Natural killer cell treated with Interleukin-12 subunit alpha and Interleukin-12 subunit beta and Interleukin-15 and Interleukin-18, amount 100 ng/mL, for 72 hours (primary cell): ENCODE measurements at places on chromosomes 5 and 9.

DNA sequence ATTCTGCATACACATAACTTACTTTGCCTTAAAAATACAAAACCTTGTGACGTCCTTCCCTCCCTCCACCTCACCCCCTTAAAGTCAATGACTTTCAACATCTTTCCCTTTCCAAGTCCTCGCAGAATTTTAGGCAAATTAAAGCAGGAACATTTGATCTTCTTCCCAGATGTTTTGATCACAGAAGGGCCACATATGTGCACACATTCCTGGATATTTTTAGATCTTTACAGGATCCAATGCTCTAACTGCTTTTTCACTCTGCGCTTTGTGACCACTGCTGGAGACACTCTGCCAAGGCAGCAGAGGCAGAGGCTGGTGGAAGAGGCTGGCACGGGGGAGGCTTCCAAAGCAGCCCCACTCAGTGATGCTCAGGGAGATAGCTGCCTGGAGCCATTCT is 130.7 kb downstream of the SEC61B start:
- no peak for DNase-seq

GRCh38 chr5:5156471-5157082 is 16.4 kb downstream of the ADAMTS16 start:
- no peak for DNase-seq

DNA sequence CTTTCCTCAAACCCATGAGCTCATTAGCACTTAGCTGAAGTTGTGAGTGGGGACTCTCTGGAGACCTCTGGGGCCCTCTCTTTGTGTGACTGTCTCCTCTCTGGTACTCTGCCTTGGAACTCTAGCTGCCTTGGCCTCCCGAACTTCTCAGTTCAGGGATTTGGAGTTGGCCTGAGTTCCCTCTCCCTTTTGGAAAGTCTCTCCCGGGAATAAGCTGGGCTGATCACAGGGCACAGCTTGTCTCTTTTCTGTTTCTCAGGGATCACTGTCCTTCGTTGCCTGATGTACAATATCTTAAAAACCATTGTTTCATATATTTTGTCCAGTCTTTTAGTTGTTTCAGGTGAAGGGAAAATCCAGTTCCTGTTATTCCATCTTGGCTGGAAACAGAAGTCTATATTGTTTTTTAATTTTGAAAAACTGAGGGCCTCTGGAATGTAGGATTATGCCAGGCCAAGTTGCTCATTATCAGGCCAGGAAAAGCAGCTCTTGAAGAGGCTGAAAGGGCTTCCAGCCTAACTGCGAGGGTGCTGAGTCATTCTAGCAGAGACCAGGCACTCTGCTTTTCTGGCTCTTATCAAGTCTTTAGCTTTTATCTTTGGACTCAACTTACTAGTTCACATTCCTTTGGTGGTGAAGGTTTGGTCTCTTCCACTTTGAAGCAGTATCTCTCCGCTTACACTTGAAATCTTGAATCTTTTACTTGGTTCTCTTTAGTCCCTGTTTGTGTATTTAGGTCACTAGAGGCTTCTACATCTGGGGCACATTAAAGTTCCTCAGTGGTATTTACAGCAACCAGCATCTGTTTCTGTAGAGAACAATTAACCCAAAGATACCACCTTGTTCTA is 8.4 kb upstream of the RGS3 start:
- no peak for DNase-seq

GRCh38 chr9:36470643-36471290 is 70.7 kb upstream of the RNF38 start:
- DNase-seq: peak; percentile 75

- no peak for DNase-seq
These were observed 20.4 kb upstream of the TRIM52 start for GRCh38 chr5:181281077-181281983.

GRCh38 chr5:59416026-59416425 is 477.5 kb downstream of the PDE4D start:
- DNase-seq: no peak

DNA sequence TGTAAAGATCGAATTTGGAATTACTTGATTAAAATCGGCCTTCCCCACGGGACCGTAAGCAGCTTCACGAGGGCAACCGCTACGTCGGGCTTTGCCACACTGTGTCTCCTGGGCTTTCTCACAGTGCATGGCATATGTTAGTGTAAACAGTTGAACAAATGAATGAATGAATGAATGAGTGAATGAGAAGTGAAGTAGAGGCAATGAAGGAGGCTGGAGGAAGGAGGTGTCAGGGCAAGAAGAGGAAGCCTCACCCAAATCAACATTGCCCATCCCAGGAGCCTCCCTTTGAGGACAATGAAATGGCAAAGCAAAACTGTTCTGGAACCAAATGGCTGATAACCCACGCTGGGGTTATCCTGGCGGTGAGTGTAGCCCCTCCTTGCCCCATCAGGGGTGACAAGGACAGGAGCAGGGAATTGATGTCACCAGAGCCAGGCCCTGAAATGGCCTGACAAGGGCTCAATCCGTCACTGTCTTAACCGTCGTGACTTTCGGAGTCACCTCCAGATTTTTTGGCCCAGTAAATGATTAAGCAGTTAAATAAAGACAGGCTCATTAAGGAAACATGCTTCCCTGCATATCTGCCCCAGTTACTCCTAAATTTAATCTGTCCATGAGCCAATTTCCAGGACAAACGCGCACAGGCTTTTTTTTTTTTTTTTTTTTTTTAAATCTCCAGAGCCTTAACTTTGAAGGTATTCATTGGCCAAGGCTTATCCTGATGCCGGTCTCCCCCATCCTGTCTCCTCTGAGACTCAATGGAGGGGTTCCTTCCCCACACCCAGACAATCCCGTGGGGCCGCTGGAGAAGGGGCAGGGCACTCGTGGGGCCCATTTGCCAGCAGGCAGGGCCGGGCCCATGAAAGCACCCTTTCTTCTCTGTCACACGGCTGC is 88.4 kb upstream of the BOD1 start:
- no peak for DNase-seq

- DNase-seq: no peak
These were observed 706.0 kb upstream of the GRAMD2B start for GRCh38 chr5:125717209-125717608.

DNA sequence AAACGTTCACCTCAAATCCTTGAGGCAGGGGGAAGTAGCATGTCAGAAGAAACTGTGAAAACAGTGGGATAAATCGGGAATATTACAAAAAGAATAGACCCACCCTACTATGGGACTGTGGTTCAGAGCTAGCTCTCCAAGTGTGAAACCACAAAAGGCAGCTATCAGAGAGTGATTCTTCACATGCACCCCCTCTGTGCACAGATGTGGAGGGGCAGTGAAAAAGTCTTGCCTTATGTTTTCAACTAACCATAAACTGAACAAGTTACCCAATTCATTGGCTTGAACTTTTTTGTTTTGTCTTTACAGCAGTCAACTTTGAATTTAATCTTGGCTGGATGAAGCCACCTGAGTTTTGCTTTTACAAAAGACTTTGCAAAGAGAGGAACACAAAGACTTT is 98.8 kb upstream of the NR4A3 start:
- peak; percentile 60 for DNase-seq

DNA sequence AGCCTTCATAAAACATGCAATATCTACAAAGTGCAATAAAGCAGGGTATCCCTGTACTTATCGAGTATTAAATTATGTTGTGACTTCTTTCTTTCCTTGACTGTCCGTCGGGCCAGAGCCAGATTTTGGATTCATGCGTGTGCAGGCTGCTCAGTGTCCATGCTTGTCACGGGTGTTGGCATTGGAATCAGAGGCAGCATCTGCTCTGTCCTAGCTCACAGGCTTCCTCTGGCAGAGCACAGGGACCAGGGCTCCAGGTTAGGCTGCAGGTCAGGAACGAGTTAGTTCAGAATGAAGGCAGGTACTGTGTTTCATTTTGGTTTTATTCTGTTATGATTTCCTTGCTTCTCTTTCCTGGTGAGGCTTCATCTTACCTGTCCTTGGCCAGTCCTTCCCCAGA is 249.8 kb downstream of the AUH start:
- no peak for DNase-seq

DNA sequence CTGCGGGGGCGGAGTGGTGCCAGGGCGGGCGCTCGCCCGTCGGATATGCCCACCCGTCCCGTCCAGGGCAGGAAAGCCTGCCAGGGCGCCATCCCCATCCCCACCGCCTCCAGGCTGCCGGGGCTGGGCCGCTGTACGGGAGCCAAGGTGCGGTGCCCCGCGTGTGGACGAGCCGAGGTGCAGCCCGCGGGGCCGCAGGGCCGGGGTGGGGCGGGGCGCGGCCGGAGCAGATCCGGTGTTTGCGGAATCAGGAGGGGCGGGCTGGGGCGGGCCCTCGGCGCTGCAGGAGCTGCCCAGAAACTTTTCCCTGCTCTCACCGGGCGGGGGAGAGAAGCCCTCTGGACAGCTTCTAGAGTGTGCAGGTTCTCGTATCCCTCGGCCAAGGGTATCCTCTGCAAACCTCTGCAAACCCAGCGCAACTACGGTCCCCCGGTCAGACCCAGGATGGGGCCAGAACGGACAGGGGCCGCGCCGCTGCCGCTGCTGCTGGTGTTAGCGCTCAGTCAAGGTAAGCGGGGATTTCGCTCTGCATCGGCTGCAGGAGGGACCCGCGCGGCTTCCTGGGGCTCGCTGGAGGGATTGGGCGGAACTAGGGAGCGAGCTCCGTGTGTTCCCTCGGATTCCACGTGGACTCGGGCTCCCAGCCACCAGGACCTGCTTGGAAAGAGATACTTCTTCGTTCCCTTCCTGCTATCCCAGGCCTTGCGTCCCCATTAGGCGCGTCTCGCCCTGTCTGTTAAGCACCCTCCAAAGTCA is at the start of gene ITGA2:
ITGA2 (plus strand) TSS at position 328 of the 756 bp plus-strand sequence; CDS start at position 445, 117 bp downstream.
- no peak for DNase-seq

DNA sequence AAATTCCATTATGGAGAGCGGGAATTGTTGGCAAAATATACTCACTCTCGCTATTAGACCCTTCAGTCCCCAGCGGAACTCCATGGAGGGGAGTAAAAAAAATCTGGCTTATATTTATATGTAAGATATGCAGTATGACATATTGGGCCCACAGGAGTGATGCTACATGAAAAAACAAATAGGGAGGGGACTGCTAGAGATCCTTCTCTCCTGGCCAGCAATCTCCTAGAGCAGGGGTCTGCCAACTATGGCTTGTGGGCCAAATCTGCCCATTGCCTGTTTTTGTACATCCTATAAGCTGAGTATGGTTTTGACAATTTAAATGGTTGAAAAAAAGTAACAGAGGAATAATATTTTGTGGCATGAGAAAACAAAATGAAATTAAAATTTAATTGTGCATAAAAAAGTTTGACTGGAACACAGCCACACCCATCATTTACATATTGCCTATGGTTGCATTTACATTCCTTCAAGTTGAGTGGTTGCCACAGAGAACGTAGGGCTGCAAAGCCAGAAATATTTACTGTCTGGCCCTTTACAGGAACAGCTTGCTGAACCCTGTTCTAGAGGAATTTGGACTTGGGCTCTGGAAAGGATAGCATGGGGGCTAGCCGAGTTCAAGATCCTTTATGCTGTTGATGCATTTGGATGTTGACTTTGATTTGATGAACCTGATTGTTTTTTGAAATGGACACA is 197.3 kb upstream of the CLINT1 start:
- no peak for DNase-seq

- no peak for DNase-seq
These were observed 31.1 kb downstream of the PCSK5 start for GRCh38 chr9:75921391-75922127.

- DNase-seq: no peak
These were observed 16.4 kb downstream of the JADE2 start for GRCh38 chr5:134541736-134542376.

- no peak for DNase-seq
These were observed 14.0 kb upstream of the EGFL7 start for GRCh38 chr9:136648751-136649150.

DNA sequence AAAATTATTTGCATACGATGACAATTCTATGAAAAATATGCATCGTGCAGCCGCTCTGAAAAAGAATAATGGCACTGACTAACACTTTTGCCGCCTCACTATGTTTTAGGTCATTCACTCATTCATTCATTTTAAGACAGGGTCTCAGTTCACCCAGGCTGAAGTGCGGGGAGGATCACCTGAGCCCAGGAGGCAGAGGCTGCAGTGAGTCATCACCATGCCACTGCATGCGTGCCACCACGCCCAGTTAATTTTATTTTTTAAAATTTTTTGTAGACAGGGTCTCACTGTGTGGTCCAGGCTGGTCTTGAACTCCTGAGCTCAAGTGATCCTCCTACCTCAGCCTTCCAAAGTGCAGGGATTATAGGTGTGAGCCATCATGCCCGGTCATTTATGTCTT is 37.0 kb downstream of the RAPGEF1 start:
- DNase-seq: no peak

- DNase-seq: no peak
These were observed 694.5 kb downstream of the TLE1 start for GRCh38 chr9:80994892-80995291.

DNA sequence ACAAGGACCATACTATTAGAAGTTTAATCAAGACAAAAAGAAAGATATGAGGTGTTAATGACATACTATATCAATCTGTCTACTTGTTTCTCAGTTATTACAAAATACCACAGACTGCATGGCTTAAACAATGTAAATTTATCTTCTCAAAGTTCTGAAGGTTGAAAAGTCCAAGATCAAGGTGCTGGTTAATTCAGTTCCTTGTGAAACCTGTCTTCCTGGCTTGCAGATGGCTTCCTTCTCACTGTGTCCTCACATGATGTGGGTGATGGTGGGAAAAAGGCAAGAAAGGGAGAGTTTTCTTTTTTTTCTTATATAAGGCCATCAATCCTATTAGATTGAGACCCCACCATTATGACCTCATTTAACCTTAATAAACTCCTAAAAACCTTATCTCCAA is 15.6 kb upstream of the SPINK14 start:
- no peak for DNase-seq

GRCh38 chr9:131918481-131918880 is 161.2 kb downstream of the MED27 start:
- DNase-seq: no peak

- DNase-seq: no peak
These were observed 41.5 kb downstream of the ERCC8 start for GRCh38 chr5:60903356-60903755.

GRCh38 chr5:106940986-106941385 is 729.8 kb downstream of the EFNA5 start:
- no peak for DNase-seq

GRCh38 chr9:90941661-90942060 is 140.0 kb downstream of the SYK start:
- DNase-seq: no peak

DNA sequence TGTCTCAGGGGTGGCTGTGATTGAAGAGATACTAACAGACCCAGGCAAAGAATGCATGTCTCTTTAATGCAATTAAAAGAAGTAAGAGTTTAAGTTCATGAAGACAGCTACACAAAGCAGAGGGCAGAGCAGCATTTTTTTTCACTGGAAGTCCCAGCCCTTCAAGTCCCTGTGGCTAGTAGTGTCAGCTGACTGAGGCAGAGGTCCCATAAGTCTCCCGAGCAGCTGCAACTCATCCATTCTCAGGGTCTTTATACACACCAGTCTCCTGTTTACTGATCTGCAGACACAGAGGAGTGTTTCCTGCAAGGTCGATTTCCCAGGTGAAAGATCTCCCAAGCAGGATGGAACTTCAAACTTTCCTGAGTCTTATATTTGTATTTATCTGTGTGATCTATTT is 169.4 kb upstream of the GLRA1 start:
- DNase-seq: no peak
